ENCODE measurements at places on chromosomes 7 and 10. TPM values are rescaled to one million over a fixed set of nuclear protein-coding genes. Genes with fewer than 3 reads are reported as not detected.

The MYH16 gene
- not detected for total RNA-seq

The CAMK1D gene
- 18.3 TPM for total RNA-seq

The PNLIPRP3 gene
- 0.30 TPM for total RNA-seq

The KCNIP2 gene
- 2.4 TPM for total RNA-seq

The PON1 gene
- total RNA-seq: not detected

Measured in gastroesophageal sphincter (tissue), 4 donors.